Activated CD4-positive, alpha-beta T cell treated with anti-CD3 and anti-CD28 coated beads for 36 hours (primary cell): ENCODE measurements at places on chromosomes 4 and X. TPM values are rescaled to one million over a fixed set of nuclear protein-coding genes. Genes with fewer than 3 reads are reported as not detected.

- no peak overlapping the region for H3K4me3 ChIP-seq
- no peak for DNase-seq
Observed at GRCh38 chr4:30341731-30342130, 378.4 kb upstream of the PCDH7 start.

PAGE1 gene
- not detected for total RNA-seq

GRCh38 chr4:26372525-26373172 lies 51.8 kb downstream of the RBPJ start:
- H3K36me3 ChIP-seq: peaks cover 31% of the 10 kb centered on the region
- H3K4me3 ChIP-seq: no peak overlapping the region
- no peaks in the 10 kb centered on the region for H3K27me3 ChIP-seq
- H3K4me1 ChIP-seq: peaks cover 63% of the 10 kb centered on the region
- no peak overlapping the region for H3K27ac ChIP-seq

FRMPD3 gene
- total RNA-seq: not detected
